ENCODE measurements at places on chromosomes 4 and X.

GRCh38 chr4:108166441-108167315 is 2.1 kb downstream of the LEF1 start:
- no peak for DNase-seq

DNA sequence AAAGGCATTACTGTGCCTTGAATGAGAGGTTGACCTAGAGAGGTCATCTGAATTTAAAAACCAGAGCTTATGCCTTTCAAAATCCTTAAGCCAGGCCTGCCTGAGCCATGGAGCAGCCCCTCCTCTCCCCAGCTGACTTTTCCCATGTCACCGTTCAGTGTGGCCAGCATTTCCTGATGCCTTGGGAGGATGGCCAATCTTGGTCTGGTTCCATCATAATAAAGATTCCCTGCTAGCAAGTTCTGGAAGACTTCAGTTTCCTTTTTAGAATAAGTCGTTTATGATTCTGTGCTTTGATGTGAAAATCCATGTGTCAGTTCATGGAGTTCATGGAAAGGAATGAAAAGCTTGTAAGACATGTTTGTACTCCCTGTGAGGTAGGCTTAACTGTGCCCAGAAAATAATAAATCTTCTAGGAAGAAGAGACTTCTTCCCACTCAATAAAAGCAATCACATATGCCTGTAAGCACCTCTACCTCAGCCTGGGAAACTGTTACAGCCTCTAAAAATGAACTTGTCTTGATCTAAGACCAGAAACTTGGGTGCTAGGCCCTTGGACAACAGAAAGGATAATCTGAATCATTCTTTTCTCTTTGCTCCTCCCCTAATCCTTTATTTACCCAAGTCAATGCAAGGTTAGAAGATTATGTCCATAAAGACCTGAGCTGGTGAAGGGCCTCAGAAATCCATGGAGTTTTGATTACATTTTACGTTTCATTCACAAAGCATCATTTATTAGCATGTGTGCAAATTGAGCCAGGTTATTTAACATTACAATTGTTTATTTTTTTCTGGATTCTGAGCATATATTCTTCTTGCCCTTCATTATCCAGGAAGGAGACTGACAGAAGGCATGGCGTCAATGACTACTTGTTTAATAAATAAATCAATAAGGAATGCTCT is 84.0 kb upstream of the TBC1D9 start:
- DNase-seq, result no peak

- DNase-seq, result no peak
These were observed 133.8 kb upstream of the UBQLN2 start for GRCh38 chrX:56429581-56429980.

DNA sequence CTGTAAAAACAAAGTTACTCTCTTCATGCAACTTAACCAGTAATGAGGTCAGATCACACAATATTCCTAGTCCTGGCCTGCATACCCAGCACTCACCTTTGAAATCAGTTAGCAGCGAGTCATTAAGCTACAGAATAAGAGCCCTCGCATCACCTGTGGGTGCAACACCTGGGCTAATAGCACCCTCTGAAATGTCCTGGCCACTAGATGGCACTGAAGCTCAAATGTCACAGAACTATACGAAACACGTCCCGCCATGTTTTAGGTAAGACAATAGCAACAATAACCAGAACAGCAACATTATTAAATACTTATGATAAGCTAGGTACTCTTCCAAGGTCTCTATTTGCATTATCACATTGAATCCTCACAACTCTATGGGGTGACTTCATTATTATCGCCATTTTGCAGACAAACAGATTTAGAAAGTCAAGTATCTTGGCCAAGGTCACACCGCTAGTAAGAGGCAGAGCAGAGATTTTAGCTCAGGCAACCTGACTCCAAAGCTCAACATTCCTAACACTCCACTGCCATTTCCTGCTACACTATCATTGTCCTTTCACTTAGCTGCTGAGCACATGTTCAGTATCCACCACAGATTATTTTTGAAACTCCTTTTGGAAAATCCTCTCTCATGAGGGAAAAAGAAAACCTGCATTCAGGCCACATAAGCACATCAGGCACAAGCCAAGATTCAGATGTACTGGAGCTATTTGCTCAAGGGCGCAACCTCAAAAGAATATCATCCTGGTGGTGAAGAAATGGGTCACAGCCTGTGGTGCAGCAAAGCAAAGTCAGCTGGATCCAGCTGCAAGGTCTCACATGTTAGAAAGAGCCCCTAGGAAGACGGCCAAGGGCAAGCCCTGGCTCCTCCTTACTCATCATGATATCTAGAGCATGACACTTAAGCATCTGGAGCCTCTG is 59.5 kb upstream of the KDR start:
- DNase-seq, result no peak

GRCh38 chrX:105876658-105877057 is 54.3 kb downstream of the NRK start:
- no peak for DNase-seq

GRCh38 chr4:17933126-17933525 is 88.4 kb downstream of the LCORL start:
- no peak for DNase-seq

Measured in SIG-M5 (cell line).